Activated naive CD4-positive, alpha-beta T cell treated with anti-CD3 and anti-CD28 coated beads for 36 hours (primary cell): ENCODE measurements at places on chromosomes 6 and 20. TPM values are rescaled to one million over a fixed set of nuclear protein-coding genes. Genes with fewer than 3 reads are reported as not detected.
A peak's percentile ranks its signal among the peaks of the same experiment; 100 is the strongest.

DNA sequence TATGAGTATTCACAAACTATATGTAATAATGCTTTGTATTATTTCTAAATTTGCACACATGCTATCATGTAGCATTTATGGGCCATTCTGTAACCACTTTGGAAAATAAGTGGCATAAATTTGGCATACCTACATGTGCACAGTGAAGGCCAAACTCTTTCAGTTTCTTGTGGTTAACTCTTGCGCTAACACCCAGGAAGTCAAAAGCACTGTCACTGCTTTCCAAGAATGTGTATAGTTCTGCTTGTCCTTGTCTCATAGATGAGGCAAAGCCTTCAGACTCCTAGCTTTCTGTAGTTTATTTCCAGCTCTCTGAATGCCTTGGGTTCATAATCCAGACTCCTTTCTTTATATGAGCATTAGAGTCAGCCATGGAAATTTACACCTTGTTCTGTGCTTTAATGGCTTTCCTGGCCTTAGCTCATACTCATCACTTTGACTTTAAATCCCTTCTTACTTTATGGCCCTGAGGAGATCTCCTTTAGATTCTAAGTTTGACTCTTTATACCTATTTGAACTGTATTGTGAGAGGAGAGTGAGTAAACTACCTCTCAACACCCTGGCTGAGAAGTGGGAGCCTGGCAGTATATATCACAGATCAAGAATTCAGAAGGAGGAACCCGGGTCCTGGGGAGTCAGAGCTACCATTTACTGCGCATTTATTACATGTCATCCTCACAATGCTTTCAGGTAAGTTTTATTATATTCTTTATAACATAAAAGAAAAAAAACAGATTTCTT, 949 bp upstream of the SLC17A3 start:
- no peaks in the 10 kb centered on the region for H3K36me3 ChIP-seq
- H3K4me3 ChIP-seq = no peak overlapping the region
- peaks cover 9% of the 10 kb centered on the region for H3K4me1 ChIP-seq
- H3K27me3 ChIP-seq = no peaks in the 10 kb centered on the region
- no peak for DNase-seq
- H3K27ac ChIP-seq = no peak overlapping the region

DNA sequence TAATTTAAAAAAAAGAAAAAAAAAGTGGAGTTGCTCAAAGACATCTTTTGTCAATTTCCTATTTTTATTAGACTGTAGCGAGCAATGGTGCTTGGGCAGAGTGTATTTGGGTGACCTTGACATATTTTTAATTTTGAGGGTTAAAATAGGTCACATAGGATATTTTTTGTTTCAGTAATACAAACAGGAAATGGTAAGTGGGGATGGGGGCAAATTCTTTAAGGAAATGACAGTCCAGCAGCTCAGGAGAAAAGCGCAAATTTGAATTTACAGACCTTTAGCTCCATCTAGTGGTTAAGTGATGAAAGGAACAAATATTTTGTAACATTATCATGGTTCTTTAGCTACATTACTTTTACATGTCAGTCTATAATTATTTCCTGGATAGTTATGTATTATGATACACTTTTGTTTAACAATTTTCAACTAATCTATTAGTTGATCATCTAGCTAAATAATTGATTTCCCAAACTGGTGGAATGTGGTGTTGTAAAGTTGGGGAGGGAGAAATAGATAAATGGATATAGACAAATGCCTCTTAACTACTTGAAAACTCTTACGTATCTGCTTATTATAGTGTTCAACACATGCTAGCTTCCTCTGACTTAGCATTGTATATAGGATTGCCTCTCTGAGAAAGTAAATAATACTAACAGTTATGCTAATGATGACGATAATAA, 10.0 kb downstream of the CITED2 start:
- H3K4me1 ChIP-seq = peaks cover 26% of the 10 kb centered on the region
- DNase-seq = no peak
- H3K4me3 ChIP-seq = no peak overlapping the region
- no peaks in the 10 kb centered on the region for H3K36me3 ChIP-seq
- no peak overlapping the region for H3K27ac ChIP-seq
- H3K27me3 ChIP-seq = no peaks in the 10 kb centered on the region

DNA sequence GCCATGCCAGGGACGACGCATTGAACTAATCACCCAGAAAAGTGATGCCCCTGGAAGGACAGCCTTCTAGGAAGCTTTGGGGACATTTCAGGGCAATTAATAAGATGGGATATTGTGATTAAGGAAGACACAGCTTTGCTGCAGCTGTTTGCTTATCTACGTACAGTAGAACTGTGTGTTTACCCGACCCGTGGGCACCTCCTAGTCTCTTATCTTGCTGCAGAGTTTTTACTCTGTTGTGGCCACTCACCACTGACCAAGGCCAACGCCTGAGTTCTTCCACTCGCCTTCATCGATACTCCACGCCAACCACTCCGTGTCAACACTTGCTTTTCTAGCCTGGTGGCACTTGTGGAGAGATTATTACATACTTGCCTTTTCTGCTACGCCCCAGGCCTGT, 105.9 kb upstream of the MLN start:
- H3K27ac ChIP-seq = no peak overlapping the region
- H3K27me3 ChIP-seq = no peaks in the 10 kb centered on the region
- no peaks in the 10 kb centered on the region for H3K36me3 ChIP-seq
- peaks cover 45% of the 10 kb centered on the region for H3K4me1 ChIP-seq

- H3K27ac ChIP-seq = no peak overlapping the region
- no peaks in the 10 kb centered on the region for H3K4me1 ChIP-seq
- DNase-seq = no peak
- no peaks in the 10 kb centered on the region for H3K36me3 ChIP-seq
- no peaks in the 10 kb centered on the region for H3K27me3 ChIP-seq
These were observed 231.5 kb downstream of the C6orf118 start for GRCh38 chr6:165077876-165078275.

DNA sequence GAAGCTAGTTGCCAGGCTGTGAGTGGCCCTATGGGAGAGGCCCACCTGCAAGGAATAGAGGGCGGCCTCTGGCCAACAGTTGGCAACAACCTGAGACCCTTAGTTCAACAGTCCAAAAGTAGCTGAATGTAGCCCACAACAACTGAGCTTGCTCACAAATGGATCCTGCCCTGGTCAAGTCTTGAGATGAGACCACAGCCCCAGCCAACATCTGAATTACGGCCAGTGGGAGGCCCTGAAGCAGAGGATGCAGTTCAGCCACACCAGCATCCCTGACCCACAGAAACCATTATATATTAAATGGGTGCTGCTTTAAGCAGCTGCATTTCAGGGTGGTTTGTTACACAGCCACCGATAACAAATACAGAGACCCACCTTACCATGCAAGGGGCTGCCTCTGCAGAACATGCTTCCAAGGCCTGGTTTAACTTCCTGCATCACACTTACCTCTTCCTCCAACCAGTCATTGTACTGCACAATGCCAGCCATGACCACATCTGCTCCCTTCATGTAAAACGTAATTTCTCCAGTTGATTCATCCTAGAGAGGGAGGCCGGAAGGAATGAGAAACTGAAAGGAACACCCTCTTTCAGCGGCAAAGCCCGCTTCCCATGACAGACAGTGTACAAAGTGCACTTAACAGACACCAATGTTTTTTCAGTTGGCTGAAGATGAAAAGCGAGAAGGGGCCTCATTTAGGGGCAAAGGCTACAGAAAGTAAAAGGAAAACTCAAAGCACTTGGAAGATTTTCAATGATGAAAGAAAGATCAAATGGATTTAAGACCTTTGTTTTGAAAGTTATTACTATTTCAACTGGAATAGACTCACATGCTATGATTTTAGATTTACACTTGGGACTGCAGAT, 86.2 kb upstream of the NFATC2 start:
- peaks cover 21% of the 10 kb centered on the region for H3K4me1 ChIP-seq
- H3K4me3 ChIP-seq = no peak overlapping the region
- peaks cover 28% of the 10 kb centered on the region for H3K27me3 ChIP-seq
- H3K36me3 ChIP-seq = no peaks in the 10 kb centered on the region
- peak; percentile 22 for DNase-seq
- no peak overlapping the region for H3K27ac ChIP-seq

GRCh38 chr20:61975407-61976129, 90.1 kb downstream of the TAF4 start:
- DNase-seq = no peak
- H3K27me3 ChIP-seq = no peaks in the 10 kb centered on the region
- H3K4me3 ChIP-seq = no peak overlapping the region
- no peaks in the 10 kb centered on the region for H3K4me1 ChIP-seq
- H3K27ac ChIP-seq = no peak overlapping the region
- H3K36me3 ChIP-seq = peaks cover 44% of the 10 kb centered on the region

GRCh38 chr6:5726976-5727718, 279.6 kb downstream of the NRN1 start:
- H3K27ac ChIP-seq = no peak overlapping the region
- H3K36me3 ChIP-seq = no peaks in the 10 kb centered on the region
- no peaks in the 10 kb centered on the region for H3K27me3 ChIP-seq
- H3K4me3 ChIP-seq = no peak overlapping the region
- no peak for DNase-seq

DNA sequence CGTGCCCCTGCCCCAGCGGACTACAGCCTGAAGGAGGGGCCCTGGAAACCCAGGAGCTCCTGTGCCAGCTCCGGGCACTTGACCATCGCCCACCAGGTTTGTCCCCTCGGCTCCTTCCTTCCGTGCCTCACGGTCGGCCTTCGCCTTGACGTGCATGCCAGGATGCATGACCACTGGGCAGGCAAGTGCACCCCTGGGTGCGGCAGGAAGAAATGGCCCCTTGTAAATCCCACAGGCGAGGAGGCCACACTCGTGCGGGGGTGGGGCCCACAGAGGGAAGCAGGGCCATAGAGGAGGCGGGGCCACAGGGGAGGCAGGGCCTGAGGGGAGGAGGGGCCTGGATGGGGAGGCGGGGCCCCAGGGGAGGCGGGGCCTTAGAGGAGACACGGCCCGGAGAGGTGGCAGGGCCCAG, 81.7 kb downstream of the YTHDF1 start:
- no peak for DNase-seq
- H3K4me1 ChIP-seq = no peaks in the 10 kb centered on the region
- H3K4me3 ChIP-seq = no peak overlapping the region
- peaks cover 9% of the 10 kb centered on the region for H3K27me3 ChIP-seq
- no peak overlapping the region for H3K27ac ChIP-seq

DNA sequence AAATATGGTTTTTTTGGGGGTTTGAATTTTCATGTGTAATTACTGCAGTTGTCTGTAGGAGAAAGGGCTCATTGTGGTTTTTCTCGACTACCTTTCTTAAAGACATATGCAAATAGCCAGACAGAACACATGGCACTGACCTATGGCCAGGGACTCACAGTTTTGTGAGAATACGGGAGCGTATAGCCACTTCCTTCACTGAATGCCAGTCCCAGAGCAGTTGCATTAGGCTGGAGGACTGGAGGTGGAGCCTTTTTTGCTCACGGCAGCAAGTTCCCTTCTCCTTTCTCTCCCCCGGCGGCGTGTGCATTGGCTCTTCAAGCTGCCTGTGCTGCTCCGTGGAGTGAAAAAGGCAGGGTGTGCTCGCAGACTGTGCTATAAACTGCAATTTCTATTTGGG, 114.9 kb downstream of the AKAP7 start:
- DNase-seq = peak; percentile 39
- H3K36me3 ChIP-seq = no peaks in the 10 kb centered on the region
- no peaks in the 10 kb centered on the region for H3K27me3 ChIP-seq
- H3K4me3 ChIP-seq = peak overlapping the region; percentile 59

GRCh38 chr20:1308067-1308701, 20.8 kb downstream of the SDCBP2 start:
- no peaks in the 10 kb centered on the region for H3K4me1 ChIP-seq
- H3K27ac ChIP-seq = no peak overlapping the region
- no peak for DNase-seq

DNA sequence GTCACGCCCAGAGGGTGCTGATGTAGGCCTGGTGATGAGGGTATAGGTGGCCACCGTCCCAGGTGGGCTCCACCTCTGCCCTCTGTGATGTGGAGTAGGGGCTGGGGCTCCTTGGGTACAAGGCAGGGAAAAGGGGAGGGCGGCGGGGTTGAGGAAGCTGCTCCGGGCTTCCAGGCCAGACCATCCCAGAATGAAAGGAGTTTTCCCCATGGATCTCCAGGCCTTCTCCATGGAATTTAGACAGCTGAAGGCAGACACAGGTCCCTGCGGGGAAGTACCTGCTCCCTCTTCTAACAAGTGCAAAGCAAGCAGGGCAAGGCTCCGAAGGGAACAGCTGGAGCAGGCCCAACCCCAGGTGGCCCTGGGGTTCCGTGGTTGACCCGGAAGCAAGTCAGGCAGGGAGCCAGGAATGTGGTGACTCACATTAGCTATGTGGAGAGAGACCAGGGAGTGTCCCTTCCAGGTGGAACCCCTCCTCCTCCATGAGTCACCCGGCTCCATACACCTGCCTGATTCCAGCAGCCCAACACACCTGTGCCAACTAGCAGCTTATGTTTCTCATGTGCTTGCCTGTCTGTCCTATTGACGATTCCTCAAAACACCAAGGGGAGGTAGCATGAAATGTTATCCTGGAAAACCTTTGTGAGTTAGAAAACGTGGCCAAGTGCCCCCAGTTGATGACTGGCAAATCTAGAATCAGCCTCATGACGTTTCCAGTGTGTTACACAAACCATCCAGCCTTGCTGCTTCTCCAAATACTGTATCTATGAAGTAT, 59.7 kb upstream of the SNX9 start:
- H3K36me3 ChIP-seq = no peaks in the 10 kb centered on the region
- H3K27ac ChIP-seq = peak overlapping the region; percentile 91
- H3K4me3 ChIP-seq = no peak overlapping the region
- H3K27me3 ChIP-seq = no peaks in the 10 kb centered on the region
- peaks cover 87% of the 10 kb centered on the region for H3K4me1 ChIP-seq

The SPATA25 gene
- total RNA-seq = 0.52 TPM

The PAX1 gene
- not detected for total RNA-seq

The RIN2 gene
- not detected for total RNA-seq

The MYBL2 gene
- total RNA-seq = 106 TPM
